ENCODE measurements at places on chromosomes 2 and 18.

- no peak for DNase-seq
Measured at GRCh38 chr2:203855274-203855673, 12.3 kb upstream of the CTLA4 start.

- DNase-seq: no peak
Measured at GRCh38 chr18:80145196-80145804, 36.2 kb downstream of the ADNP2 start.

DNA sequence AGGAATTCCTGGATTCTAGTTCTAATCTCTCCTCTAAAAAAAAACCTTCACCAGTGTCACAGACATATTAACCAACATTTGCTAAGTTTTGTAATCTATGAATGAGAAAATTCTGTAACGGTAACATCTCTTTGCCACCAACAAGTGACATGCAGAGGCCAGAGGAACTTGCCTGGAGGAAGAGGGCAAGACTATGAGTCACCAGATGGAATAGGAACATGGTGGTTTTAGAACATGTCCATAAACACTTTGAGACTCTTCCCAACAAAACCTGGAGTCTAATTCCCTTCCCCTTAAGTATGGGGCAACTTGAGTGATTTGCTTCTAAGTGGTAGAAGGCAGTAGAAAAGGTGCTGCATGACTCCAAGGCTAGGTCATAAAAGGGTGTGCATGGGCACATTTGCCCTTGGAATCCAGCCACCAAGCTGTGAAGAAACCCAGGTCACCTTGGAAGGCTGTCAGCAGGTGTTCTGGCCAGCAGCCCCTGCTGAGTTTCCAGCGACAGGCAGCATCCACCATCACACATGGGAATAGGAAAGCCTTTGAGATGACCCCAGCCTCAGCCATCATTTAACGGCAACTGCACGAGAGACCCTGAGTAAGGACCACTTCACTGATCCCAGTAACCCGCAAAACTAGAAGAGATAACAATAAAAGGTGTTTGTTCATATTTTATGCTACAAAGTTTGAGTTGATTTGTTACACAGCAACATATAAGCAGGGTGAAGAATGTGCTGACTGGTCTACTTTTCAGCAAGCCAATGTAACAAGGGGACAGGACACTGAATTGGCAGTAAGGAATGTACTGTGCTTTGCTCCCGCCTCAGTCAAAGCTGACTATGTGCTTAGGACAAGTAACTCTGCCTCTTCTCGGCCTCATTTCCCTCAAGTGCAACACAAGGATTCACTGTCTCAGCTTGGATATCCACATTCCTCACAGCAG lies 90.6 kb downstream of the SKA1 start:
- DNase-seq: no peak

- DNase-seq: no peak
Measured at GRCh38 chr2:238886453-238887094, 38.7 kb downstream of the TWIST2 start.

DNA sequence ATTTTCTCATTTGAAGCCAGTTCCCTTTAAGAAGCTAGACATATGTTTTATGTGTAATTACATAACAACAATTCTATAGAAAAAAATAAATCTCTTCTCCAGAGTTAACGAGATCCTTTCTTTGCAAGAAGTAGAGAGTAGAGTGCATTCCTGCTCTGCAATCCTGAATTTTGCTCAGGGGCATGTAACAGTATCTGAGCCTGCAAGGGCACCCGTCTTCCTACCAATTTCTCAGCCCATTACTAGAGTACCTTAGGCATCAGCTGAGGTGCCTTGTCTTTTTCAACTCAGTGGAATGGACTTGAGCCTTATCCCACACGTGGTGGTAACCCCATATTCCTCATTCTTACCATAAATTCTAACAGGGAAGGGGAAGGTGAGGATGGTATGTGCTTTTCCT lies 205.9 kb downstream of the IKZF2 start:
- no peak for DNase-seq

DNA sequence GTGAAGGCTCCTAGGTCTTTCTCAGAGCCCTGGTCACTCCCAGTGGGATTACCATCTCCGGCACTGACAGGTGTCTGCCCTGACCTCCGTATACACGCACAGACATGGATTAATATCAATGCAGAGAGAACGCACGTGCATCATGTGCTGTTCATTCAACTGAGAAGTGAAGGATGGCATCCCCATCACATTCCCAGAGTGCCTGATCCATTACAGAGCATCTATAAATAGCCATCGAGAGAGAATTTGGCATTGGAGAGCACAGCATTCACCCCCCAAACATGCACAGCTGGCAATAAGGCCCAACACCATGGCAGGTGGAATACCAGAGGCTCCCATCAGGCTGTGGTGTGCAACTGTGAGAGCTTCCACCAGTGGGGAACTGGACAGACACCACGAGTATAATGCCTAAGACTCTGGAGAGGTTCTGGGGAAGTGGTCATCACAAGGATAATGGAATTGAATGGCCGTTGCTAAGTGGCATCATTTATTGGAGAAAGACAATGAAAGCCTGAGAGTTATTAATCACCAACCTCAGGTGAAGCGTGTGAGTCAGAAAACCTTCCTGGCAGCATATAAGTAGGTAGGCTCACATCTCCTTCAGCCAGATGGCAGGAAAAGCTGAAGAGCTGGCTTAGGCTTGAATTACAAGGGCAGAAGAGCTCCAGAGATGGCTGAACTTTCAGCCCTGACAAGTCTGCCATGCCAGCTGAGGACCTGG lies 244.5 kb upstream of the ID2 start:
- DNase-seq: no peak

DNA sequence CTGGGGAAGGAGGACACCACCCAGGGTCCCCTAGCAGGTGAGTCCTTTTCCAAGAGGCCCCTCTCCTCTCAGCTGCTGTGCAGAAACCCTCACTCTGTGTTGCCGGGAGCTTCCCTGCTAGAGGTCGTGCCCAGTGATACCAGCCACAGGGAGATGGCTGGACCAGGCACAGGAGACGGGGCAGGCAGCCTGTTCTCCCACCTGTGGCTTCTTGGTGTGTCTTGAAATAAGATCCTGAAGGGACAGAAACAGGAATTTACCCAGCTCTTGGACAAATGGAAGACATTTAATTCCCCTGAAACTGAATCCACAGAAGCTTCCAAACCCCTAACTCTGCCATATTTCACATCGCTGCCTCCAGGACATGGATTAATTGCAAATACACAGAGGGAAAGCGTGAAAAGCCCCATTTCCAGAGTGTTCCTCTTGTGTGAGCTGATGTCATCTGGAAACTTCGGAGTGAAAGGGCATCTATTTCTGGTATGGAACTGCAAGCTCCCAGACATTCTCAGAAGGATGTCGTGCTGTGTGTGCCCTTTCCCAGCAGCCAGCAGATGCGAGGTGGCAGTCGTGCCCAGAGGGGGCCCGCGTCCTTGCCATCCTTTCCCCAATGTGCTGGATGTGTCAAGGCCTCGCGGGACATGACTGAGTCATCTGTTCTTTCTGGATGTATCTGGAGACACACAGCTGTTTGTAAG lies 177.7 kb downstream of the SEPTIN10 start:
- no peak for DNase-seq
